Stomach (tissue), 19 donors: ENCODE measurements at places on chromosomes 2 and 18. TPM values are rescaled to one million over a fixed set of nuclear protein-coding genes. Genes with fewer than 3 reads are reported as not detected.
A peak's percentile ranks its signal among the peaks of the same experiment; 100 is the strongest.

GRCh38 chr2:226902041-226902966 is 66.5 kb downstream of the RHBDD1 start:
- H3K36me3 ChIP-seq, result peaks cover 10% of the 10 kb centered on the region
- H3K27me3 ChIP-seq, result no peaks in the 10 kb centered on the region
- no peak overlapping the region for H3K27ac ChIP-seq
- no peaks in the 10 kb centered on the region for H3K4me1 ChIP-seq

GRCh38 chr18:65924904-65925303 is 174.1 kb downstream of the CDH7 start:
- DNase-seq, result no peak
- no peaks in the 10 kb centered on the region for H3K36me3 ChIP-seq

DNA sequence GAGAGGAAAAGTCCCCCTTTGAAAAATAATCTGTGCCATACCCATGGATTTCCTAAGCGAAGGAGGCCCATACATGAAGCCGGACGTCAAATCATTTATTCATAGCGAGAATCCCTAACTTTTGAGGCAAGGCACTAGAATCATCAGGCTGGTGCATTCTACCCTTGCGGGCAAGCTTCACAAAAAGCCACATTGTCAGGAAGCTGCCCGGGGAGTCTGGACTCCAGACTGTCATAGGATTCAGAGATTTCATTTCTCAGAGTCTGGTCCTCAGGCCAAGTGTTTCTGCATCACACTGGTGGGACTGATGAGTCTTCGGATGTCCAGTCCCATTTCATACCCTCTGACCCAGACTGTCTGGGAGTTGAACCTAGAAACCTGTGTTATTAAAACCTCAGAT is 8.9 kb downstream of the SLC9A4 start:
- H3K27ac ChIP-seq, result no peak overlapping the region
- peaks cover 13% of the 10 kb centered on the region for H3K4me1 ChIP-seq
- H3K36me3 ChIP-seq, result no peaks in the 10 kb centered on the region

GRCh38 chr18:79531386-79531785 is 135.7 kb downstream of the NFATC1 start:
- peaks cover 2% of the 10 kb centered on the region for H3K4me1 ChIP-seq
- H3K27me3 ChIP-seq, result no peaks in the 10 kb centered on the region
- DNase-seq, result no peak
- H3K36me3 ChIP-seq, result peaks cover 15% of the 10 kb centered on the region
- no peak overlapping the region for H3K4me3 ChIP-seq
- no peak overlapping the region for H3K27ac ChIP-seq

DNA sequence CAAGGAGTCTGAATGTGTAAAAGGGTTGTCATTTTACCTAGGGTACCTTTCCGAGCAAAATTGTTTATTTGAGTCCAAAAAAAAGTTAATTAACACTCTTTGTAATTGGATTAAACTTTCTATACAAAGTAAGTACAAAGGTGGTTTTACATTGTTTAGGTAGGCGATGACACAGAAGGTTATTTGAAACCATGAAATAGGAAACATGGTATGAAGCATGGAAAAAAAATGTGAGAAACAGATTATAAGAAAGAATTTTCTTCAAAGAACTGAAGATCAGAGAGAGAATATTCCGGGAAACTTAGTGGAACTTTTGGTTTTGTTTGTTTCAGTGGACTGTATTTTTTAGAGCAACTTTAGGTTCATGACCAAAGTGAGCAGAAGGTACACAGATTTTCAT is 32.7 kb downstream of the CARF start:
- no peak overlapping the region for H3K27ac ChIP-seq
- DNase-seq, result no peak
- H3K36me3 ChIP-seq, result peaks cover 31% of the 10 kb centered on the region
- H3K27me3 ChIP-seq, result no peaks in the 10 kb centered on the region
- no peak overlapping the region for H3K4me3 ChIP-seq
- H3K4me1 ChIP-seq, result no peaks in the 10 kb centered on the region

GRCh38 chr2:172864182-172864581 is 128.5 kb downstream of the RAPGEF4 start:
- peak; percentile 64 for DNase-seq
- no peak overlapping the region for H3K4me3 ChIP-seq
- no peaks in the 10 kb centered on the region for H3K36me3 ChIP-seq

Gene DLGAP1
- total RNA-seq, result 3.6 TPM

Gene IKZF2
- 19.8 TPM for total RNA-seq

GRCh38 chr2:235745597-235745996 is 251.8 kb downstream of the AGAP1 start:
- H3K36me3 ChIP-seq, result peaks cover 4% of the 10 kb centered on the region
- no peak overlapping the region for H3K27ac ChIP-seq
- DNase-seq, result no peak
- no peaks in the 10 kb centered on the region for H3K27me3 ChIP-seq
- no peak overlapping the region for H3K4me3 ChIP-seq
